ENCODE measurements at places on chromosomes 13 and 19.
A peak's percentile ranks its signal among the peaks of the same experiment; 100 is the strongest.

GRCh38 chr13:50012396-50013169 is 2.7 kb upstream of the KCNRG start:
- no peak for DNase-seq

- no peak for DNase-seq
Observed at GRCh38 chr19:57947088-57947418, 453 bp downstream of the ZNF256 start.

DNA sequence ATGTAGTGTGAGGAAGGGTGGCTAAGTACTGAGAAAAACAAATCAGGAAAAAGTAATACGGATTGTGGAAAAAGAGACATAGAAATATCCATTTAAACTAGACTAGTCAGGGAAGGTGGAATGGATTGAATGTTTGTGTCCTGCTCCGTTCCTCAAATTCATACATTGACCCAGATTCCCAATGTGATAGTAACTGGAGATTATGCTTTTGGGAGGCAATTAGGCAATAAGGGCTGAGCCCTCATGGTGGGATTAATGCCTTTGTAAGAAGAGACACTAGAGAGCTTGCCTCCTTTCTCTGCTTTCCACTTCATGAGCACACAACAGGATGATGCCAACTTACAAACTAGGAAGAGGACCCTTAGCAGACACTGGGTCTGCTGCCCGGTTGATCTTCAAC is 765.2 kb upstream of the GPC6 start:
- no peak for DNase-seq

- DNase-seq: peak; percentile 34
Observed at GRCh38 chr19:8161135-8161646, 11.8 kb upstream of the FBN3 start.

DNA sequence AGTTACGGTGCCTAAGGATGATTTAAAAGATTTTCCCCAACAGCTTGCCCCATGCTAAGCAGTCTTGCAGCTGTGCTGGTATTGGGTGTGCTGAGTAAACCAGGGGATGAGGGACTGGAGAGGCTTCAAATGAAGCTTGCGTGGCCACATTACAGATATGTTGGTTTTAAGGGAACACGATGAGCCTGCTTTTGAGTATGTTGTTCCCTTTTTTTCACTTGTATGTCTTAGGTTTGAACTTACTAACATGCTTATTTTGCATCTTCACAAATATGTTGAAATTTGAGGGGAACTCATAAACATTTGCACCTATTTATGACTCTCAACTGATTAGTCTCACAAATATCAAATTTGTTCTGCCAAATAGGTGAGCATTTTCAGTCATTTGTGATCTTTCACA is 2.0 kb upstream of the IL17D start:
- DNase-seq: no peak

- DNase-seq: no peak
Observed at GRCh38 chr13:24060993-24061392, 99.5 kb upstream of the SPATA13 start.

DNA sequence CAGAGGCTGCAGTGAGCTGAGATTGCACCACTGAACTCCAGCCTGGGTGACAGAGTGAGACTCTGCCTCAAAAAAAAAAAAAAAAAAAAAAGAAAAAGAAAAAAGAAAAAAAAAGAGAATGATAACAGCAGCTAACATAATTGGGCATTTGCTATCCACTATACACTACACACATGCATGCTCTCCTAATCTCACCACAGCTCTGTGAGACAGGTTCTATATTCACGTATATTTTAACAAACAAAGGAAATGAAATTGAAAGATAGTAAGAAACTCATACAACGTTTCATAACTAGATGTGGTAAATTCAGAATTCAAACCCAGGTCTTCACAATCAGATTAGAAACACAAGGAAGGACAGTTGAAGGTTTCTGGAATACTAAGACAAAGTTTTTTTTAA is 265.7 kb downstream of the DIAPH3 start:
- no peak for DNase-seq

- no peak for DNase-seq
Observed at GRCh38 chr19:449916-450315, 10.9 kb downstream of the SHC2 start.
